ENCODE measurements at places on chromosomes 7 and 10. TPM values are rescaled to one million over a fixed set of nuclear protein-coding genes. Genes with fewer than 3 reads are reported as not detected.

The UTF1 gene
- total RNA-seq, result not detected

The CNNM1 gene
- total RNA-seq, result 22.7 TPM

The SYT15 gene
- 2.7 TPM for total RNA-seq

The UCMA gene
- not detected for total RNA-seq

The AKR1C8 gene
- total RNA-seq, result 0.42 TPM

The INHBA gene
- total RNA-seq, result 0.42 TPM

The COL26A1 gene
- total RNA-seq, result 0.49 TPM

The GRM3 gene
- total RNA-seq, result not detected

The KIAA1549 gene
- total RNA-seq, result 5.7 TPM

The LIPN gene
- not detected for total RNA-seq

The FXYD4 gene
- not detected for total RNA-seq

The ADAMTS14 gene
- total RNA-seq, result 0.09 TPM
